Umbilical cord (tissue), 2 donors: ENCODE measurements at places on chromosomes 11 and 22. TPM values are rescaled to one million over a fixed set of nuclear protein-coding genes. Genes with fewer than 3 reads are reported as not detected.

NPAS4 gene
- total RNA-seq, result 2.4 TPM

MS4A14 gene
- total RNA-seq, result 2.4 TPM

NCAM1 gene
- 3.4 TPM for total RNA-seq

ALKBH8 gene
- total RNA-seq, result 8.2 TPM

SLC7A4 gene
- total RNA-seq, result not detected

CARD10 gene
- total RNA-seq, result 5.5 TPM

MMP11 gene
- total RNA-seq, result 13.7 TPM

PRR5L gene
- total RNA-seq, result 46.9 TPM

MAPK8IP1 gene
- 7.7 TPM for total RNA-seq

HORMAD2 gene
- total RNA-seq, result 1.2 TPM

SAA1 gene
- total RNA-seq, result not detected

UBQLN3 gene
- total RNA-seq, result 2.6 TPM

RAG2 gene
- total RNA-seq, result 0.72 TPM

DGCR6 gene
- total RNA-seq, result 11.6 TPM

LINC01488 gene
- total RNA-seq, result 0.96 TPM

APOL6 gene
- total RNA-seq, result 12.8 TPM

OR8G1 gene
- total RNA-seq, result 1.9 TPM

OR10A2 gene
- 1.9 TPM for total RNA-seq

GVQW3 gene
- 7.0 TPM for total RNA-seq

MAJIN gene
- total RNA-seq, result not detected

PTDSS2 gene
- 73.4 TPM for total RNA-seq

DDT gene
- total RNA-seq, result 21.4 TPM

AHNAK gene
- 550 TPM for total RNA-seq

RBFOX2 gene
- total RNA-seq, result 203 TPM

SOX10 gene
- total RNA-seq, result 1.7 TPM

LIF gene
- total RNA-seq, result 1.7 TPM

KDELR3 gene
- 71.7 TPM for total RNA-seq

PITPNM1 gene
- 28.6 TPM for total RNA-seq

FGF19 gene
- total RNA-seq, result 1.4 TPM

OR51E2 gene
- 6.0 TPM for total RNA-seq

CHCHD10 gene
- not detected for total RNA-seq

TPH1 gene
- total RNA-seq, result 27.7 TPM

OR5A1 gene
- total RNA-seq, result 2.2 TPM

MS4A15 gene
- total RNA-seq, result not detected

DMC1 gene
- 4.6 TPM for total RNA-seq

PNPLA5 gene
- not detected for total RNA-seq

SYT13 gene
- 2.6 TPM for total RNA-seq

SCGB2A2 gene
- total RNA-seq, result 0.48 TPM

ASPHD2 gene
- 1.7 TPM for total RNA-seq

PAMR1 gene
- 51.5 TPM for total RNA-seq

MMP12 gene
- 1.4 TPM for total RNA-seq

VWCE gene
- not detected for total RNA-seq

FREY1 gene
- total RNA-seq, result not detected

OR56A1 gene
- 2.2 TPM for total RNA-seq

RRP8 gene
- total RNA-seq, result 10.6 TPM

OR5P2 gene
- not detected for total RNA-seq

RTN4R gene
- total RNA-seq, result 1.4 TPM

MYO18B gene
- 7.9 TPM for total RNA-seq

MUC2 gene
- total RNA-seq, result under 0.01 TPM

OR6T1 gene
- 1.2 TPM for total RNA-seq

PRR33 gene
- total RNA-seq, result not detected

OR51F2 gene
- total RNA-seq, result 1.7 TPM

ASCL2 gene
- 2.4 TPM for total RNA-seq

LRRC4C gene
- total RNA-seq, result 1.2 TPM

ANKK1 gene
- 0.48 TPM for total RNA-seq

MGAT3 gene
- 2.2 TPM for total RNA-seq

KRTAP5-1 gene
- not detected for total RNA-seq

GRM5 gene
- 3.1 TPM for total RNA-seq

DBX1 gene
- total RNA-seq, result not detected
